ENCODE measurements at places on chromosomes 6 and 20.

- no peak for DNase-seq
These were observed 35.1 kb upstream of the RFPL4B start for GRCh38 chr6:112311950-112312547.

DNA sequence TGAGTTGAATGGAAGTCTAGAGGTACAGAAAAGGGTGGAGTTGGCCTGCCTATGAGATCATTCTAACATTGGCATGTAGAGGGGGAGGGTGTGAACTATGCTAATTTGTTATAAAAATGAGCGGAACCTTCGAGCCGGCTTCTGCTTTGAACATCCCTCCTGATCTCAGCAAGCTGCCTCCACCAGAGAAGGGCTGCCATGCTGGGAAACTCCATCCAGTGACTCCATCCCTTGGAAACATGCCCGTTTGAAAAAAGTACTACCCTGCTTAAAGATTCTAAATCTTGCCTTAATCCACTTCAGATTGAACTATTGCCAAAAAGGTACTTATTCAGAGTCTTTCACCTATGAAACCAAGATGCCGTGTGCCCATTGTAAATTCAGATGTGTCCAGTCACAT is 43.6 kb upstream of the TMEM170B start:
- no peak for DNase-seq

- peak; percentile 100 for DNase-seq
These were observed 638 bp upstream of the PPP1R18 start for GRCh38 chr6:30686908-30687658.

- DNase-seq, result no peak
These were observed 543.6 kb downstream of the GRIK2 start for GRCh38 chr6:101937108-101937507.

DNA sequence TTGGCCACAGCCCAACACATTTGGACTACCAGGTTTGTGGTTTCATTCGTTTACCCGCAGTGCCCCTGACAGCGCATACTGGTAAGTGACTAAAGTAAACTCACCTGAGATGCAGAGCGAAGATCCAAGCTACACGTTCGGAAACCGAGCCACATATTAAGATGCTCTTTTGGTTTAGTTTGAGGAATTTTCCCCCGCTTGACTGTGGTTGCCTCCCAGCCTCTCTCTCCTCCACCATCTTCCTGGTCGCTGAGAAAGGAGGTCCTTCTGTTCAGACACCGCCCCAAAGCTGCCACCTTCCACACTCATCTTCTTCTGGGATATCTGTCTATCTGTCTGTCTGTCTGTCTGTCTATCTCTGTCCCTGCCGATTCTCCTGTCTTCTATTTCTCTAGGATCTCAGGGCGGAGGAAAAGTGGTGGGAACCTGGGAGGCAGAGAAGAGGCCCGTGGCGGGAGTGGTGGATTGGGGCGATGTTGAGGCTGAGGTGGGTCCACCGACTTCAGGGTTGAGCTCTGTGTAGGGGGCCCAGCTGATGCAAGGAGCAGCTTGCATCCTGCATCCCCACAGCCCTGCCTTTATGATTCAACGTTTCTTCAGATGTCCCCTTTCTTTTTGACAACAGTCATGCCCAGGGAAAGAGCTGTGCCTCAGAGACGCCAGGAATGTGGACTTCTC is 196.9 kb upstream of the ZNF184 start:
- DNase-seq, result no peak

DNA sequence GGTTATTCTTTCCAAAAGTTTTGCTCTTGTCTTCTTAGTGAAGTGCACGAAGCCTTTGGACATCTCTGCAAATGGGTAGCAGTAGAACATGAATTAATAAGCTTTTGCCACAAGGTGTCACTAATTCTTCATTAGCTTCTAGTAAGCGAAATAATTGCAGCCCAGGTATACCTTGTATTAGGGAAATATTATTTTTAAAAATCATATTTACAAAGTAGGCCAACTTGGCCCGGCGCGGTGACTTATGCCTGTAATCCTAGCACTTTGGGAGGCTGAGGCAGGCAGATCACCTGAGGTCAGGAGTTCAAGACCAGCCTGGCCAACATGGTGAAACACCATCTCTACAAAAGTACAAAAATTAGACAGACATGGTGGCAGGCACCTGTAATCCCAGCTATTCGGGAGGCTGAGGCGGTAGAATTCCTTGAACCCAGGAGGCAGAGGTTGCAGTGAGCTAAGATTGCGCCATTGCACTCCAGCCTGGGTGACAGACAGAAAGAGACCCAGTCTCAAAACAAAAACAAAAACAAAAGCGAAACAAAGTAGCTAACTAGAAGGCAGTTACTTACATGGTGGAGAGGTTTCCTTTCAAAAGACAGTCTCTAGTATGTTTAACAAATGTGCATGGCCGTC is 8.8 kb upstream of the RSPH3 start:
- no peak for DNase-seq
